ENCODE measurements at places on chromosomes 3 and 15.
A peak's percentile ranks its signal among the peaks of the same experiment; 100 is the strongest.

GRCh38 chr15:31080591-31081014 is 20.9 kb downstream of the TRPM1 start:
- H3K4me1 ChIP-seq = no peaks in the 10 kb centered on the region
- no peaks in the 10 kb centered on the region for H3K27me3 ChIP-seq
- no peaks in the 10 kb centered on the region for H3K36me3 ChIP-seq
- DNase-seq = peak; percentile 56
- no peak overlapping the region for H3K4me3 ChIP-seq
- no peak overlapping the region for H3K27ac ChIP-seq

DNA sequence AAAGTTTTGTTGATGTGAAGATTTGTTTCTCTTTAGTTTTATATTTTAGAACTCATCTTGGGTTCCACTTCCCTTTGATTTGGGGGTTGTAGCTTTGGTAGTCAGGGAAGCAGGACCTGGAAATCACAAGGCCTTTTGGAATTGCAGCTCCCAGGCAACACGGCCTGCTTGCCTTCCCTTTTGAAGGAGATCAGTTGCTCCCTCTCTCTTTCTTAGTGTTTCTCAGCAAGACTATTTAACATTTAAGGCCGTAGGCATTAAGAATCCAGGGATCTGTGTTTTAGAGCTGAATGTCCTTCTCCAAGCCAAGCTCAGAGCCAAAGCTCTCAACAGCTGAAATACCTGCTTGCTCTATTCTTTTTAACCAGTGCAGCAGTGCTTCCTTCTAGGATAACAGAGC is 310.3 kb downstream of the PTPRG start:
- H3K4me3 ChIP-seq = no peak overlapping the region
- no peaks in the 10 kb centered on the region for H3K36me3 ChIP-seq
- no peak for DNase-seq

- no peaks in the 10 kb centered on the region for H3K4me1 ChIP-seq
- DNase-seq = no peak
- no peak overlapping the region for H3K4me3 ChIP-seq
Measured at GRCh38 chr15:31897746-31898145, 132.6 kb upstream of the CHRNA7 start.

- no peaks in the 10 kb centered on the region for H3K4me1 ChIP-seq
- H3K36me3 ChIP-seq = no peaks in the 10 kb centered on the region
- no peak overlapping the region for H3K4me3 ChIP-seq
- no peak overlapping the region for H3K27ac ChIP-seq
- no peaks in the 10 kb centered on the region for H3K27me3 ChIP-seq
Measured at GRCh38 chr15:35958021-35958420, 412.1 kb upstream of the DPH6 start.

GRCh38 chr15:90389513-90389912 is 1.5 kb downstream of the IQGAP1 start:
- peaks cover 30% of the 10 kb centered on the region for H3K36me3 ChIP-seq
- peak overlapping the region; percentile 98 for H3K27ac ChIP-seq
- no peaks in the 10 kb centered on the region for H3K27me3 ChIP-seq
- peak overlapping the region; percentile 74 for H3K4me3 ChIP-seq
- H3K4me1 ChIP-seq = peaks cover 28% of the 10 kb centered on the region

DNA sequence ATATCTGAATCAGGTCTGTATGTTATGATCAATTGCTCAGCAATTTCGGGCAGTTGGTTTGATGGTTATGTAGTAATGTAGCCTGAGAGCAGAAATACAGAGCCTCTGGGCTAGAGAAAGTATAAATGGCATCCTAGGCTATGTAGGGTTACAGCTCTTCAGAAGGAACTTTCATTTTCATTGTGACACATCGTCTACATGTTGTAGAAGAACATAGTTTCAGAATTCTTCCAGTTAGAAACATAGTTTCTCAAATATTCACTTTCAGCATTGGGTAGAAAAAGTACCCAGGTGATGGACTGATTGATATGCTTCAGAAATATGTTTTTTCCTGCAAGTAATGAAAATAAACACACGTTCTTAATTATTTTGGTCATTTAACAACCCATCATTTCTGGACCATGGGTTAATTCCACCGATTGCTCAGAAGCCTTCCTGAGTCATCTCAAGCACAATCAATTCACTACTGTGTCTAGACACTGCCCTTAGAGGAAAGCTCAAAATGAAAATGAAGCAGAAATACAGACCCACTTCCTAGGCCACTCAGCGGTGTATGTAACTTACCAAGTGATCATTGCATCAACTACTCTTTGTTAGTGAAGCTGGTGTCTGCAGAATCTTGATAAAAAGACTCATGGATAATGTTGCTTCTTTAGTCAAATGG is 88.8 kb upstream of the TSEN2 start:
- H3K36me3 ChIP-seq = peaks cover 11% of the 10 kb centered on the region
- H3K4me3 ChIP-seq = no peak overlapping the region
- no peak overlapping the region for H3K27ac ChIP-seq

DNA sequence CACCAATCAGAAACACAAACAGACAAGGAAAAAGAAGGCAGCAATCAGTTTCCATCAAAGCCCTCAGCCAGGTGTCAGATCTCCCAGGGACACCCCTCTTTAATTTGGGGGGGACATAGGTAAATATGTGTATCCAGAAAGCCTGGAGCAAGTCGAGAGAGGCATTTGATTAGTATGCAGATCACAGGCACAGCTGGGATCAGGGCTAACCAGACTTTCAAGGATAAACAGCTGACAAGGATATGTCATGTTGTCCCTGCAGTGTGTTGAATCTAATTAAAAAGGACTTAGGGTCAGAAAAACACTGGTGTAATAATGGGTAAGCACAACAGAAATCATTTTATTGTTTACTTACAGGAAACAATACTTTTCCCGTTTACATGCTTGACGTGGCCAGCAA is 30.2 kb downstream of the NSMCE3 start:
- no peak for DNase-seq
- H3K27me3 ChIP-seq = no peaks in the 10 kb centered on the region
- H3K36me3 ChIP-seq = no peaks in the 10 kb centered on the region
- no peaks in the 10 kb centered on the region for H3K4me1 ChIP-seq
- no peak overlapping the region for H3K27ac ChIP-seq

GRCh38 chr3:170511371-170511770 is 74.5 kb downstream of the SLC7A14 start:
- no peaks in the 10 kb centered on the region for H3K4me1 ChIP-seq
- H3K27ac ChIP-seq = no peak overlapping the region
- no peaks in the 10 kb centered on the region for H3K36me3 ChIP-seq
